Activated CD4-positive, alpha-beta T cell treated with anti-CD3 and anti-CD28 coated beads, Interleukin-2, Interleukin-6, amounts not matched to agents 100 ng/mL and 50 ng/mL, durations not matched to agents 16 hours and 8 hours (primary cell): ENCODE measurements at places on chromosomes 4 and X.

DNA sequence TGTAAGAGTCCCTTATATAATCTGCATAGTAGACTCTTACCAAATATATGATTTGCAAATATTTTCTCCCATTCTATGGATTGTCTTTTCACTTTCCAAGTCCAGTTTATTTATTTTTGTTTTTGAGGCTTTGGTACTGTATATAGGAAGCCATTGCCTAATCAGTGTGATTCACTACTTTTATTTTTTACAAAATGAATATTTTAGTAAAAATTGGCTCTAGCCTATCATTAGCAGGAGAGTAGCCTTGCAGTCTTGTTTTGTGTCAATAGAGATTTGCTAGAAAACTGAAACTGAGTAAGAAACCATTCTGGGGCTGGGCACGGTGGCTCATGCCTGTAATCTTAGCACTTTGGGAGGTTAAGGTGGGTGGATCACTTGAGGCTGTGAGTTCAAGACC lies 199.9 kb upstream of the MAB21L2 start:
- no peak for DNase-seq

- DNase-seq = peak; percentile 38
Observed at GRCh38 chr4:149264093-149264733, 551.4 kb downstream of the IQCM start.

DNA sequence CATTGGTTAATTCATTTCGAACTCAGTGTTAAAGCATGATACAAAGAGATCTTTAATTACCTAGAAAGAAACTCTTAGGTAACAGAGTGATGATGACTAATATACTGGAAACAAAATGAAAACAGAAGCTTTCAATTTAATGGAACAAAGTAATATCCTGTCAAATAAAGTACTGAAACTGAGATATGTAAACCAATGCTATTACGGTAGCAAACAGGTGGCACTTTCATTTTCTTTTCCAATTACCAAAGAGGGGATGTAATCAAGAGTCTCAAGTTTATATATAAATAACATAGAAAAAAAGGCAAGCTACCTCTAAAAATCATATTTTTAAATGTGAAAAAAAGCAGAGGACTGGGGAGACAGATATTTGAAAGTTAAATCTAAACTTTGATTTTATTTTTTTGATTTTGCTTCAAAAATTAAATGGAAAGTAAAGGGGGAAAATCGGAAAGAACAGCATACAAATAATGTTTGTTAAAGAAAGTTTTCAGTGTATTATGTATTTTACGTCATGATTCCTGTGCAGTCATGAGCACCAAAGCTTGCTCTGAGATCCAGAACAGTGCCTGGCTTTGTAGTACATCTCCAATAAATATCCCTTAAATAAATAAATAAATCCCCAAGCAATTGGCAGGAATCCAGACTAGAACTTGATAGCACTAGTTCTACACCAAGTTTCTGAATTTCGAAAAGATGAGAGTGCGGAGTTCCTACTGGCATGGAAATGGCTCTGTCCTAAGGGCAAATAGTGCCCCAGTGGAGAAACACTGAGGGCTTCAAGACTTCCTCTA lies 25.0 kb upstream of the RAPGEF2 start:
- peak; percentile 62 for DNase-seq

DNA sequence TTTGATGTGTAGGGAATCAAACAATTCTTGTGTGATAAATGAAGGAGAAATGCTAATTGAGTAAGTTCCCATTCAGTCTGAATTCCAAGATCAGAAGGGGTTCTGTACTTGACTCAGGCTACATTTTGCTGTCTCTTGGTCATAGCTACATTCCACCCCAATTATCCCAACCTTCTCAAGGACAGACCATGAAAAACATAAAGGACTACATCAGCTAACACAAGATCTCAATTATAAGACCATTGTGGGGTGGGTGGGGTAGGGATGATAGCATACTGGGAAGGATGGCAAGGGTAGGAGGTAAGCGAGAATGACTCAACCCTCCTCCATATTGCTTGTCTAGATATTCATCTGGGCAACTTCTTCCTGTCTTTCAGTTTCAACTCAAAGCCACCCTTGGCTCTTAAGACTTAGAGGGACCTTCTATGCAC lies 87.4 kb upstream of the ETNPPL start:
- peak; percentile 35 for DNase-seq

DNA sequence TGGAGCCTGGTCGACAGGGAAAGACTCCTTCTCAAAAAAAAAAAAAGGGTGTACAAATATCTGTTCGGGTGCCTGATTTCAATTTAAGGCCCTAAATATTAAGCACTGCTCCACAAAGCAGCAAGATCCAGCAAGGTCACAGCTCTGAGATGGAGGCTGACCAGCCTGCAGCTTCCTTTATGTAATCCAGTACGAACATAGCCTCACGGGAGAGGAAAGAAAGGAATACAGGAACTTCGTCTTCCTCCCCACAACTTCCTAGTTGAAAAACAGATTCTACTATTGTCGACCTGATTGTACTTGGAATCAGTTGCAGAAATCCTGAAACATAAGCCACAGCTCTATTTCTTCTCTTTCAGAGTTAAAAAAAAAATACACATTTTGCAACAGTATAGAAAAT lies 53.5 kb upstream of the TBC1D9 start:
- DNase-seq = no peak
